ENCODE measurements at places on chromosomes 3 and 15.

DNA sequence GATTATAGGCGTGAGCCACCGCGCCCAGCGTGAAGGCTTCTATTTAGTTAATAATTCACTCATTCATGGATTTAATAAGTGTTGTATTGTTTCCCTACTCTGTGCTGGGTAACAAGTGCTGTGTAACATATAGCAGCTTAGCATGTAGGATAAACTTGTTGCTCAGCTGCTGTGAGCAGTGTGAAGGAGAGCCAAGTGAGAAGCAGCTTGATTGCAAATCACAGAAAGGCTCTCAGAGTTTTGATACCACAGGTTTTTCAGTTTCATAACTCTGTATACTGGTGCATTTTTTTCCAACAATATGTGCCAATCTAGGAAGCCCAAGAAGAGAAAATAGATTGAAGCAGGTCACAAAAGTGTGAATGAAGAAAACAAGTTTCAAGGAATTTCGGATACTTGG lies 48.4 kb downstream of the AGTR1 start:
- no peak for DNase-seq

DNA sequence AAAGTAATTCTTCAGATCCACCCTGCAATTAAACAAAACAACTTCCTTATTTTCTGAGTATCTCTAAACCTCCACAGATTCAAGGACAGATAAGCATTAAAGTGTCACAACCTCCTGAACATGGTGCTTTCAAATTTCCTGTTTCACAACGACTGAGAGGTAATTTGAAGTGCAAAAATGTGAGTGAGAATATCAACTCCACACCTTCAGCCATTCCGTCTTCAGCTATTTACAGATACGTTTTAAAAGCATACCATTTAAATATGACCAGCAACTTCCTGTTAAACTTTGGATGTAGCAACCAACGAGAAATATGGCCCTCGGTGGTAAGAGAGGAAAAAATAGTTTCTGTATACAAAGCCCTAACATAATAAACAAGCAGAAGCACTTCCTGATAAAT lies 32.1 kb upstream of the PCSK6 start:
- DNase-seq: no peak

DNA sequence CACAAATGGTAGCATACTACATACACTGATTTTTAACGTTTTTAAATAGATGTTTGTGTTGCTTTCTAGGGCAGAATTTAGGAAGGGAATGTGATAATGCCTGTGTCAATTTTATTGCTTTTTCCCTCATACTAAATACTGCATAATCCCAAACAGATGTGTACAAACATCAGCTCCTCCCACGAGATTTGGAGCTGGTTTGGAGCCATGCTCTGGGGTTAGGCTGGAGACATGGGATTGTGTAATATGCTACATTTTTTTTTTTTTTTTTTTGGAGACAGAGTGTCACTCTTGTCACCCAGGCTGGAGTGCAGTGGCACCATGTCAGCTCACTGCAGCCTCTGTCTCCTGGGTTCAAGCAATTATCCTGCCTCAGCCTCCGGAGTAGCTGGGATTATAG lies 80.1 kb downstream of the EBLN2 start:
- peak; percentile 23 for DNase-seq

DNA sequence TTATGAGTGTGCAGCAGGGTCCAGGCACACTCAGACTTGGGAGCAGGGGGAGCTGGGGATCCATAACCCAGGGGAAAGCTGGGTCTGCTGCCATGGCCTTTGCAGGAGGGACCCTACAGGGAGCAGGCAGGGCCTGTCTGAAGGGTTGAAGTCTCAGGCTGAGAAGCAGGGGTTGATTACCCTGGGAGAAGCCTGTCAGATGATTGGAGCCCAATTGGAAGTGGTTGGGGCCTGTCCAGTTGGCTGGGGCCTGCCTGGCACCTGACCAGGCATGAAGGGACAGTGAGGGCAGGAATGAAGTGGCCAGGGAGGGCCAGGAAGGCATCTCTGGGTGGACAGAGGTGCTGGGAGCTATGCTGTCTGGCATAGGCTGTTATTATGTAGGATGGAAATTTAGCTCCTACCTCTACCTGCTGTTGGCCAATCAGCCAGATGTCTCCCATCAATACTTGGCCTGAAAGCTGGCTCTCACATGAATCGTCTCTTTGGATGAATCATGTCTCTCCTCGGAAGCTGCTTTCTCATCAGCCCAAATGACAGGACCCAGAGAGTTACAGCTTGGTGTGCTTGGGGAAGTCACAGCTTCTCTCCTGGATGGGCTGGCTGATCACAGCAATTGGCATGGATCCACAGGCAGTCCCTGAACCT lies 27.4 kb upstream of the SLCO2A1 start:
- DNase-seq: no peak

GRCh38 chr3:180401226-180401625 lies 200.7 kb upstream of the TTC14 start:
- no peak for DNase-seq

GRCh38 chr3:69710153-69710977 lies 28.9 kb upstream of the MITF start:
- no peak for DNase-seq

DNA sequence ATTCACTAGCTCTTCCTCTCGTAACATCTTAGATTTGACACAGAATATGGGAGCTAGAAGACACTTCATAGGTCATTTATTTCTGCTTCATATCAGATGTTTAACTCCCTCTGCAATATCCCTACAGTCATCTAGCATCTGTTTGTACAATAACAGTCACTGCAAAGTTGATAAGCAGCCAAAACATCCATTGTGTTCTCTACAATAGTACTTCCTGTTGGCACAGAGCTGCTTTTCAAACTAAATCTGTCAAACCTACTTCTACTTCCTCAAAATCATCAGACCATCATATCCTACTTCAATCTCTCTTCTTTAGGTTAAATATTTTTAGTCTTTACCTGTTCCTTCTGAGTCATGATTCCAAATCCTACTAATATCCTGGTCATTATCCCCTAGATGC lies 233.2 kb downstream of the FGF12 start:
- no peak for DNase-seq

DNA sequence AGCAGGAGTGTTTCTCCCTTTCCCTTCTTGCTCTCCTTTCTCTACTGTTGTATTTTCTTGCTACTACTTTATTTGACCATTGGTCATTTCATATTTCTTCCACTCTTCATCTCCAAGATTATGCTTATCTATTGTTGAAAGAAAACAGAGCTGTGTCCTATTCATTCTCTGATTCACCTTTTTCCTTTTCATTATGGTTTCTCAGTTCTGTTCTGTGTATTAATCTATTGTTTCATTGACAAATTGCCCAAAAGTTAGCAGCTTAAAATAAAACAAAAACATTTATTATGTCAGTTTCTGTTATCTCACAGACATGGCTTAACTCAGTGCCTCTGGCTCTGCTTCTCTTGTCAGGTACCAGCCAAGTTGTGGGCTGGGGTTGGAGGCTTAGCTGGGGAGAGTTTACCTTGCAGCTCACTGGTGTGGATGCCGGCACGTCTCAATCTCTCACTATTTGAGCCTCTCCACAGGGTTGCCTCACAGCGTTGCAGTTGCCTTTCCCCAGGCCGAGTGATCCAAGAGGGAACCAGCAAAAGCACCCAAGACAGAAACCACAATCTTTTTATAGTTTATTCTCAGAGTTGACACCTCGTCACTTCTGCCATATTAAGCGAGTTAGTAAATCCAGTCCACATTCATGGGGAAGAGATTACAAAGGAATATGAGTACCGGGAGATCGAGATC lies 36.9 kb upstream of the FILIP1L start:
- no peak for DNase-seq

GRCh38 chr15:26295336-26296085 lies 432.4 kb upstream of the ATP10A start:
- peak; percentile 63 for DNase-seq

DNA sequence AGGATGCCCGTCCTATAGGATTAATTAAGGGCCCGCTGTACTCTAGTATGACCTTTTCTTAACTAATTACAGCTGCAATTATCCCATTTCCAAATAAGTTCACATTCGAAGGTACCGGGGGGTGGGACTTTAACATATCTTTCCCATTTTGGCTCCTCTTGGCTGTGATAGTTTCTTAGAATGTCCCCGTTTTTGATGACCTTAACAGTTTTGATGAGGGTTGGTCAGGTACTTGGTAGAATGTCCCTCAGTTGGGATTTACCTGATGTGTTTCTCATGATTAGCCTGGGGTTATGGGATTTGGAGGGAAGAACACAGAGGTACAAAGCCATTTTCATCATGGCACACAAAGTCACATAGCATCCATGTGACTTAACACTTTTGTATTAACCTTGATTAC lies 18.2 kb downstream of the RTP1 start:
- no peak for DNase-seq
